Urinary bladder (tissue), 4 donors: ENCODE measurements at places on chromosomes 13 and 19. TPM values are rescaled to one million over a fixed set of nuclear protein-coding genes. Genes with fewer than 3 reads are reported as not detected.

Gene SCEL
- total RNA-seq: 0.69 TPM

Gene DOCK6
- total RNA-seq: 20.7 TPM

Gene ATP7B
- total RNA-seq: 6.7 TPM

Gene DOCK9
- 84.4 TPM for total RNA-seq

DNA sequence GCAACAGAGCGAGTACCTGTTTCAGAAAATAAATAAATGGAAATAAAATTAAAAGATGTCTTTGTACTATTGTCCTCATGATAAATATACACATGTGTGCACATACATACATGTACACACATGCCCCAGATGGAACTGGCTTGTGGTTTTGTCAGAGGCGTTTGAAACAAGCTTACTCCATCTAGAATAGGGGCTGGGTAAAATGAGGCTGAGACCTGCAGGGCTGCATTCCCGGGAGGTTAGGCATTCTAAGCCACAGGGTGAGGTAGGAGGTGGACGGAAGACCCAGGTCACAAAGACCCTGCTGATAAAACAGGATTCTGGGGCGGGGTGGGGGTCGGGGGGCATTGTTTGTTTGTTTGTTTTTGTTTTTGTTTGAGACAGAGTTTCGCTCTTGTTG lies 8.1 kb upstream of the SIN3B start:
- DNase-seq: no peak

DNA sequence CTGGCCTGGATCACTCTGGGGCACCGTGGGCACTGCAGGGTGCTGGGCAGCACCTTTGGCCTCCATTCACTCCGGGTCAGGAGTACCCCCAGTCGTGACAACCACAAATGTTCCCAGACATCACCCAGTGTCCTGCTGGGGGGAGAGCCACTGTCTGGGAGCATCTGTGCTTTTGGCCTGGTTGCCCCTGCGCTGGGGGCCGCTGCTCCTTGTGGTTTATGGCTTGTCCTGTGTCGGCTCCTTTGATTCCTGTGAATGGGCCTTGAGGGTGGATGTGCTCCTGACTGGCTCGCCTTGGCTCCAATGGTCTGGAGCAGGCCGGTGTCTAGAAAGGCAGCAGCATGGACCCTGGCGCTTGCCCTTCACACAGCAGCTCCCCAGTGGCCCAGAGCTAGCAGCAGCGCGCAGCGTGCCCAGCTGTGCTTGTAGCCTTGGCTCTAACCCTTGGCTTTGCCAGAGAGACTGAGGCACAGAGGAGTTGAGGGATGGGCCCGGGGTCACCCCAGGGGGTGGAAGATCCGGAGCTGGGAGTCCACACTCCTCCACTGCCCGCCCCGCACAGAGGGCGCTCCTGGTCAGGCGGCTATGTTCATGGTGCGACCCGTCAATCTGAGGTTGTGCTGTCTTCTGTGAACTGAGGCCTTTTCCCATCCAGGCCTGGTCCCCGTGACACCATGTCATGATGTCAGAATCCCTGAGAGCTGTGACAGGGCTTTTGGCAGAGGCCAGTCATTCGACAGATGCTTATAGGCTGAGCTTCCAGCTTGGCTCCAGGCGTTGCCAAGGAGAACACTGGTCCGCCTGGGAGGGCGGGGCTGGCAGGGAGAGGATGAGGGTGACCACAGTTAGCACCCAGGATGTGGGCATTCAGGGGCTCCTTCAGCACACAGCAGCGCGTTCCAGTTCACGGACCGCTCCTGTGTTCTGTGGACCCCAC lies 4.1 kb downstream of the DAZAP1 start:
- DNase-seq: no peak

DNA sequence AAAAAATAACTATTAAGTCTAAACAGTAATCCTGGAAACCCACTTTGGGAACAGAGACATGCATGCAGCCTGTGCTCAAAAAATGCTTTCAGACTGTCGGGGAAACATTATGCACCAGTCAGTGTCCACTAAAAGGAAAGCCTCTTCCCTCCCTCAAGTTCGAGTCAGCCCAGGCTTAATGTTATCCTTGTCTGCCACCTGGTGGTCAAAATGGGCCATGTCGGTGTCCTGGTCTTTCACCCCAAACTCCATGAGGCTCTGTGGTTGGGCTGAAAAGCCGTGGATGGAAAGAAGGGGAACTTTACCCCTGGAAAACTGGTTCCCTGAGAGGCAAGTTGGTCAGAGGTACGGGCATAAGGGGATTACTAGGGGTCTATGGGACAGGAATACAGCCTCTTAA lies 88.4 kb upstream of the ZNF492 start:
- DNase-seq: no peak

DNA sequence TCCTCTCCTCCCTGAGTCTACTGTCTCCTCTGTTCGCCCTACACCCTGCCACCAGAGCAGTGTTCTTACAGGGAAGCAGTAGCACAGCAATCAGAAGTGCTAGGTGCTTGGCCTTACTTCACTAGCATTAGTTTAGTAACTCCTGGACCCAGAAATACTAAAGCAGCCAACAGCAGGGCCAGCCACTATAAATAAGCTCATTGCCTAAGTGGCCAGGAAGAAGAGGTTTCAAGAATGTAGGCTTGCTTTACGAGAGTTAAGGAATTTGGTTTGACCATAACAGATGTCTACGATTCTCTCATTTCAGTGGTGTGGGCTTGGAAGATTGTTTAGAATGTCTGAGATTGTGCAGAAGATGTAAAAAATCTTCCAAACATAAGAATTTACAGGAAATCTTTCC lies 103.3 kb downstream of the ZAR1L start:
- DNase-seq: no peak

DNA sequence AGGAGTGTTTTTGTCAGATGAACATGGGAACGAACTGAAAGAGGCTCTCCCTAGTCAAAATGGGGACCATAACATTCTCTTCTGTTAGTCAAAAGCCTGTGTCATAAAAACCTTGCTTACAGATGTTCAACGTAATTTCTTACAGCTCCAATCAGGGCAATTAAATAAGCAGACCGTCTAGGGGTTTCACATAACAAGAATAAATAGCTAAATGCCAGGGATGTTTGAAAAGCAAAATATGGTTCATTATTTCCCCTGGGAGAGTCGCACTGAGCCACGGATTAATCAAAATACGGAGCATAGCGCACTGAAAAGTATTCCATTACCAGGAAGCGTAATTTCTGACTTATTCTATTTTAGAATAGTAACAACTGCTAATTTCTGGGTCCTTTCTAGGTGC lies 63.7 kb upstream of the MRI1 start:
- no peak for DNase-seq

GRCh38 chr19:46925548-46925950 lies 64.8 kb downstream of the ARHGAP35 start:
- DNase-seq: no peak
